Activated CD8-positive, alpha-beta memory T cell treated with anti-CD3 and anti-CD28 coated beads for 48 hours (primary cell): ENCODE measurements at places on chromosomes 1 and 21.

DNA sequence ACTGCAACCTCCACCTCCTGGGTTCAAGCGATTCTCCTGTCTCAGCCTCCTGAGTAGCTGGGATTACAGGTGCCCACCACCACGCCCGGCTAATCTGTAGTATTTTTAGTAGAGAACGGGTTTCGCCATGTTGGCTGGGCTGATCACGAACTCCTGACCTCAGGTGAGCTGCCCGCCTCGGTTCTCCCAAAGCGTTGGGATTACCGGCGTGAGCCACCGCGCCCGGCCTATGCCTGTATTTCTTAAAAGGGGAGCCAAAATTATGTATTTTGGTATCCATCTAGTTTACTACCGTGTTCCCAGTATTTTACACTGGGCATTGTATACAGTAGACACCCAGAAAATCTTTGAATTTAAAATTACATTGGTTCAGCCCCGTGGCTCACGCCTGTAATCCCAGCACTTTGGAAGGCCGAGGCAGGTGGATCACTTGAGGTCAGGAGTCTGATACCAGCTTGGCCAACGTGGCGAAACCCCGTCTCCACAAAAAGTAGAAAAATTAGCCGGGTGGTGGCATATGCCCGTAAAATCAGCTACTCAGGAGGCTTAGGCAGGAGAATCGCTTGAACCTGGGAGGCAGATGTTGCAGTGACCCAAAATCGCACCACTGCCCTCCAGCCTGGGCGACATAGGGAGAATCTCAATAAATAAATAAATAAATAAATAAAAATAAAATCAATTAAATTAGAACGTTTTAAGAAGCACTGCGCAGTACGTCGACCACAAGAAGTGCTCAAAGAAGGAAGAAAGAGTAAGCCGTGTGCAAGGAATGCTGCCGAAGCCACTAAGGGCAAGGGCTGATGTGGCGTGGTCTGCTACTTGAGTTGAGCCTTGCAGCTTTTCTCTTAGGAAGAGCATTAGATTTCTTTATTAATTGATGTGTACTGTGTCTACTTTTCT is 1.5 kb upstream of the THRAP3 start:
- DNase-seq = no peak

- no peak for DNase-seq
These were observed 274.5 kb upstream of the C1orf174 start for GRCh38 chr1:4174291-4175200.

DNA sequence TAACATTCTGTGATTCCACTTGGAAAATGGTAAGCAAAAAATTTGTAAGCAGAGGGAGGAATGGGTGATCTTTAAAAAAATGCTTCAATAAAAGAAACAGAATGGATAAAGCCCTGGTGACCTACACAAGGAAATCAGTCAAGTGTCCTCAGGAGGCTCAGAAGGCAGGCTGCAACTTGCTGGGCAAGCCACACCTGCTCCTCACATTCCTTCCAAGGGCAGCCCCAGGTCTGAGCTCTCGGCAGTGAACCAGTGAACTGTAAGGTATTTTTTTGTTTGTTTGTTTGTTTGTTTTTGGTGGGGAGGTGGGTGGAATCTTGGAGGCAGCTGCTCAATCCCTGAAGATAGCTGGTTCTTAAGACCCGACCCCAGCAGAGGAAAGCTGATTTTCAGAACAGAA is 4.4 kb downstream of the TACSTD2 start:
- DNase-seq = no peak

DNA sequence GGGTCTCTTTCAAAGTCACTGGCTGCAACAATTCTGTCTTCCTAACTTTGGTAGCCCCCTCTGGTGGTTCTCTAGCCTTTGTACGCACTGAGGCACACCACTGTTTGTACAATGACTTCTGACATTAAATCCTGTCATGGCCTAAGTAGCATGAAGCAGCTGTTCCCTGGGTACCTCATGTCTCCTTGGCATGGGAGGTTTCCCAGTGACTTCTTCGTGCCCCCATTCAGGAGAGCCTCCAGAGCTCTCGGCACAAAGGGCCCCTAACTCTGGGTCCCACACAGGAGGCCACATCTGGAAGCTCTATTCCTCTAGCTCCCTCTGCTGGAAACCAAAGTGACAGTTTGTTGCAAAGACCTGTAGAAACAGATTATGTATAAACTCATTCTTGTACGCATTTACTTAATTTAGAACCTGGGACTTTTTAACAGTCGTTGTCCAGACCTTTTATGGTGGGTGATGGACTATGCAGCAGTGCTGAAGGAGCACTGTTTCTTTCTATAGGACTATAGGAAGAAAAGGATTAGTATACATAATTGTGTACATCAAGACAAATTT is 13.4 kb downstream of the SWT1 start:
- no peak for DNase-seq

- no peak for DNase-seq
These were observed 68.0 kb downstream of the UCK2 start for GRCh38 chr1:165895451-165895871.

DNA sequence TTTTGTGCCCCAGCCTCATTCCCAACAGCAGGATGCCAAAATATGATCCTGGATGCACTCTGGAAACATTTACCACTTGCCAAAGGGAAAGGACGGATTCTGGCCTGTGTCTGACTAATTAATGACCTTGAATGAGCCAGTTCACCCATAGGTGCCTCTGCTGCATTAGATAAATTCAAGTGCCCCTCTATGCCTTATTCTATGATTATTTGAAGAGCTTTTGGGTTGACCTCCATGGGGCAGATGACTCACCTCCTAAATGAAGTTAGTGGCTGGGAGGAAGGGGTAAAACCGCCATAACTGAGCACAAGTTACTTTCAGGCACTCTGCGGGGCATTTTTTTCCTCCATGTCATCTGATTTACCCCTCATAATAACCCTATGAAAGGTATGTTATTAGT is 98.1 kb downstream of the CLIC6 start:
- no peak for DNase-seq

- no peak for DNase-seq
These were observed 168.4 kb downstream of the PCNX2 start for GRCh38 chr1:233127157-233127556.
